ENCODE measurements at places on chromosomes 5 and 9.

DNA sequence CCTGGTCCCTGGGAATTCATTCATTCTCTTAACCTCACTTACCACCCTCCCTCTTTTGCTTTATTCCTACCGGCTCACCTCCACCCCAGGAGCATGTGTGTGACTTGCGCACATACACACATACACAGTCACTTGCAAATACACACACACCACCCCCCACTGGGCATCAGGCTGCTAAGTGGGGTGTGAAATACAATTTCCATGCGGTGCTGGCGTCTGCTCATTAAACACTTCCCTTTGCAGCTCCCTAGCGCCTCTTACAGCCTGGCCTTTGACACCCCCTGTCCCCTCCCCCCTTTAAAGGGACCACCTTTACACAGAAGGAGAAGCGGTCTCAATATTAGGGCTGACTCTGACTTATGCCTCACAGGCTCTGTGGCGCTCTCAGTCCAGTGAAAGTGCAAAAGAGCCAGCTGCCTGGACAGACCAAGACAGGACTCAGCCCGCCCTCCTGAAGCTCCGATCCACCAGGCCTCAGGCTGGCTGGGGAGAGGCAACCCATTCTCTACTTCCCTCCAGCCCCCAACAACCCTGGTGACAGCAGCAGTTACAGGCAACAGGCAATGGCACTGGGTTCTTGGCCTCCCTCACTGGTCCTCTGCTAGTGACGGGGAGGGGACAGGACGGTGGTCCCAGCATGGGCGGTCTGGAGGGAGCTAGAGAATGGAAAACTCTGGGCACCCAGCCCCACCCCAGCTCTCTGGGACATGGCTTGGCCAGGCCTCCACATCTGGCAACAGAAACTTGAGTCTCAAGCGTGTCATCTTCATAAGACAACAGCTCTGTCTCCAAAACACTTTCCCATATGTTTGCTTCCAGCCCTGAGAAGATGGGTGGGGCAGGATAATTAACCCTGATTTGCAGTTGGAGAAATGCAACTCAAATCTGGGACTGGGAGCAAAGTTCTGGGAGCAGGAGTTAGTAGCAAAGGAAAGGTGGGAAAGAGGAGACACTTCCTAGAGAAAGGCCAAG lies 12.0 kb downstream of the ENHO start:
- DNase-seq: no peak

- no peak for DNase-seq
Observed at GRCh38 chr5:14225173-14225834, 82.2 kb downstream of the TRIO start.

DNA sequence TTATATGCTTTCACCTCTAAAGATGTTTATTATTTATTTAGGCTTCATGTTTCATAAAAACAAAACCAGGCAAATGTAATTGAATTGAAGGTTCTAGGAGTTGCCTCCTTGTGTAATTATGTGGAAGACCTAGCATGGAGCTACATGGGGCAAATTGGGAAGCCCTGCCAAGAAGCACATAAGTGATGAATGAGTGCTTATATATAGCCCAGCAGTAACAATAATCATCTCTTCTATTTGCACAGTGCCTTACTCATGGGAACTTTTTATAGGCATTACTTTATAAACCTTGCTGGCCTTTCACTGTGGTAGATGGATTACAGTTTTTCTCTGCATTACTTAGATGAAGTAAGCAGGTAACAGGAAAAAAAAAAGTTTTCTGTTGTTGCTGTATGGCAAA lies 40.0 kb upstream of the GRAMD2B start:
- no peak for DNase-seq

- DNase-seq: no peak
Observed at GRCh38 chr5:45411971-45412612, 284.1 kb downstream of the HCN1 start.

DNA sequence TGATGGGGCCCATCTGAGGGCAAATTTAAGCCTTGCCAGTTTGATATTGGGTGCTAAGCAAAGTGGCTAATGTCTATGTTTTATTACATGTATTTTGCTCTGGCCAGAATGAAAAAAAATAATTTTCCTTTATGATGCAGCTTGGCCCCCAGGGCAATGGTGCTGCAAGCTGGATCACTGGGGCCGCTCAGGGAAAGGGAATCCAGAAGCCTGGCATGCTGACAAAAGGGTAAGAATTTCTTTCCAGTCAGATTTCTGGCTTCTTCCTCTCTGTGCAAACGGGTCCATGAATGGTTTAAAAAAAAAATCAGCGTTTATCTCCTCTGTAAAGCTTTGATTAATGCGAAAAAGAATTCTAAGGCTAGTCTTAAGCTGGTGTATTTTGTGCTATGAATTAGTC lies 138.4 kb downstream of the MAPKAP1 start:
- DNase-seq: no peak

DNA sequence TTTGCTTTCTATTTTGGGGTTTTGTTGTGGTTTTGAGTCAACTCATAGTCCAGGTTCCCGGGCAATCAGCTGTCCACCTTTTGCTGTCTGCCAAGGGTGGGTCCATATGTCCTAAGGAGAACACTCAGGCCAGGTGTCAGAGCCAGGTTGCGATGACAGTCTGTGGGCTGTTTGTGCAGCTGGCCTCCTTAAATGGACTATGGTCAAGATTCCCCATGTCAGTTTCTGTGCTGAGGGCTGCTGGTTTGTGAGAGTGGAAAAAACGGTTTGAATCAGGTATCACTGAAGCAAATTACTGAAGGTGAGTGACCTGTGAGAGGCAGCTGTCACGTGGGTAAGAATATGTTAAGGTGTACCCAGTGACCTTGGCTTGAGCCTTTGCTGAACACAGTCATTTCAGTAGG lies 33.0 kb downstream of the SNX30 start:
- DNase-seq: no peak

- DNase-seq: no peak
Observed at GRCh38 chr5:14057289-14057688, 85.9 kb upstream of the TRIO start.

GRCh38 chr5:82593481-82593880 lies 315.3 kb upstream of the RPS23 start:
- no peak for DNase-seq

DNA sequence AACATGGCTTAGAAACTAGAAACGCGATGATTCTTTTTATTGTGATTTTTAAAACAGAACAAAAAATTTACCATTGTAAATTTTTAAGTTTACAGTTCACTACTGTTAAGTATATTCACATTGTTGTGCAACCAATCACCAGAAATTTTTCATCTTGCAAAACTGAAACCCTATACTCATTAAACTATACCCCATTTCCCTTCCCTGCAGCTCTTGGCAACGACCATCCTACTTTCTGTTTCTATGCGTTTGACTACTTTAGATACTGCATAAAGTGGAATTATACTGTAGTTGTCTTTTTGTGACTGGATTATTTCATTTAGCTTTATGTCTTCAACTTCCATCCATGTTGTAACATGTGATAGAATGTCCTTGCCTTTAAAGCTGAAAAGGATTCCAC lies 52.5 kb downstream of the SPOCK1 start:
- no peak for DNase-seq

DNA sequence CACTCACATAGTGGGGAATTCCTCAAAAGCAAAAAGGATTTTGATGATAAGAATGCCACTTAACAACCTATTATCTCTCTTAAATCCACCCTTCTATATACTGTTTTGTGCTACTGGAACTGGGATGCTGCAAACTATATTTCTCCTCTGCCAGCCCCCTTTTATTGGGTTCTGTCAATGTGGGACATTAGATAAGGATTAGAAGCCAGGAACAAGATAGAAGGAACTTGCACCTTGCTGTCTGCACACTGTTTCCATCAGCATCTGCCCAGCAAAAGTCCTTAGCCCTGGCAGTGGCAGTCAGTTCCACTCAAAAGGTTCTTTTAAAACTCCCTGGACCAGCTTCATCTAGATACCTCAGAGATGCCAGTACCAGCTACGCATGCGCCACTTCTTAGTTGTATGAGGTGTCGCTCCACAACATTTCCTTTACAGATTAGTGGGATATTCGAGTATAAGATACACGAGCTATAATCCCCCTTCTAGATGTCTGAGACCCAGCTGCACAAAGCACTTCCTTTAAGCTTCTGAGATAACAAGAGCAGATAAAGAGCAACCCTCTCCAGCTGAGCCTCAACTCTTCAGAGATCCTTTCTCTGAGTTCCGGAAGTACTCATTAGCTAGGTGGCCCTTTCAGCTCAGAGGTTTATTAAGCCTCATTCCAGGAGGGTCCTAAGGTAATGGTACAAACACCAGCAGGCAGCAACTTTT lies 45.3 kb downstream of the CERT1 start:
- no peak for DNase-seq

DNA sequence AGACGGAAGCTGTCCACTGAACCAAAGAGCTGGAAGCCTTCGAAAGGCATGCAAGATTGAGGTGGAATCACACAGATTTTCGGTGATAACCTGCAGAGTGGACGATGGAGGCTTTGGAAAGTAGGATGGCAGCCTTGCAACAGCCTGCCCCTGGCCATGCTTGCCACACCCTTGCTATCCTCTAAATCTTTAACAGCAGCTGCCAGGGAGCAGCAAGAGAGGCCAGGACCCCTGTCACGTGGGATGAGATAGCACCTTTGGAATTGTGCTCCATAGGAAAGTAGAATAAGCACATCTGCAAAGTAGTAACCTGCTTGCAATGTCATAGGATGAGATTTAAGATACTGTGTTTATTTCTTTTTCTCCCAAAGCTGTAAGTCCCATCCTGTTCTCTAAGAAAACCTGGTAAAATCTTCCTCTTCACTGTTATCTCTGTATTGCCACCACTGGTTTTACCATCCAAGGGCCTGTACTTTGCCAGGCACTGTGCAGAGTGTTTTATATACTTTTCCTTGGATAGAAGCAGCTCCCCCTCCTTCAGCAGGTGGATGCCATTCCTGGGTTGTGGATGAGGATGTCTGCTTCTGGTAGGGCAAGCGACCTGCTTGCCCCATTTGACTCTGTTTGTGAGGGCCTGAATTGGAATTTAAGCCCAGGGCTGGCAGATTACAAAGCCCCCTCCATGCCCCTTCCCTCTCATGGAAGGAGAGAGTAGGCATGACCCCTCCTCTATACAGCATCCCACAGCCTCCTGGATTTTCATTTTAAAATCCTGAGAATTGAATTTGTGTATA lies 10.1 kb downstream of the TRIO start:
- DNase-seq: no peak

DNA sequence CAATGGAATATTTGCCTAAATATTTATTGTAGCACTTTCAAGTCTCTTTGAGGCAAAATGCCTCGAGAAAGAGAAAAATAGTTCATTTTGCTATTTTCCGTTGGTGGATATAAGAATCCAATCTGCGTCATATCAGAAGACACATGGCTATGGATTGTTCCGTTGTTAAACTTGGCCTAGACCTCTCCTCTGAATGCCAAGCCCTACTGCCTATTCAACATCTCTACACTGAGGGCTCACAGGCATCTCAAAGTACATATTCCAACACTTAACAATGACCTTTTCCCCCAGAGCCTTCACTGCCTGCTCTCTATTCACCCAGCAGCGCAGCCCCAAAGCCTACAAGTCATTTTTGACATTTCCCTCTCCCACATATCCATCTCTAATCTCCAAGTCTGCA lies 350.1 kb downstream of the GLIS3 start:
- DNase-seq: no peak

DNA sequence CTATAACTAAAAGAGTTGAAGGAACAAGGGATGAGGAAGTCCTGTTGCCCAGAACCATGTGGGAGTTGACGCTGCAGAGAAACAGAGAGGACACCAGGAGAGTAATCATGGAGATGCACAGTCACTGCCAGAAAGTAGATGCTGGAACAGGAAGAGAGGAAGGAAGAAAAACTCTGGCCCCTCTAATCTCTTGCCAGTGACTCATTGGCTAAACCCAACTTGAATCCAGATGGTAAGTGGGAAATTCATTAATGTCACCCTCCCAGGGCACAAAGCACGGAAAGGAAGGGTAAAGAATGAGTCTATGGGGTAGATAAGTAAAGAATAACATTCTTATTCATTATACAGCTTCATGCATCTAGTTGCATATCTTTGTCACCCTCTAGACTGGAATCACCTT lies 631.9 kb downstream of the PRELID2 start:
- DNase-seq: no peak

DNA sequence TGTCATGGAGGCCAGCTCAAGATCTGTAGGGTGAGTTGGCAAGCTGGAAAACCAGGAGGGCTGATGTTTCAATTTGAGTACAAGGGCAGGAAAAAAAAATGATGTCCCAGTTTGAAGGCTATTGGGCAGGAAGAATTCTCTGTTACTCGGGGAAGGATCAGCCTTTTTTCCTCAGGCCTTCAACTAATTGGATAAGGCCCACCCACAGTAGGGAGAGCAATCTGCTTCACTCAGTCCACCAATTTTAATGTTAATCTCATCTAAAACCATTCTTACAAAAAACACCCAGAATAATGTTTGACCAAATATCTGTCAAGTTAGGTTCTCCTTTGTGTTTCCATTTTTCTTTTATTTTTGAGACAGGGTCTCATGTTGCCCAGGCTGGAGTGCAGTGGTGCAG lies 382.4 kb downstream of the ARRDC3 start:
- no peak for DNase-seq

GRCh38 chr9:13351778-13352386 lies 72.4 kb upstream of the MPDZ start:
- DNase-seq: no peak

- DNase-seq: no peak
Observed at GRCh38 chr5:148458036-148458888, 74.5 kb downstream of the FBXO38 start.

GRCh38 chr5:78109891-78110324 lies 184.6 kb downstream of the AP3B1 start:
- DNase-seq: no peak

DNA sequence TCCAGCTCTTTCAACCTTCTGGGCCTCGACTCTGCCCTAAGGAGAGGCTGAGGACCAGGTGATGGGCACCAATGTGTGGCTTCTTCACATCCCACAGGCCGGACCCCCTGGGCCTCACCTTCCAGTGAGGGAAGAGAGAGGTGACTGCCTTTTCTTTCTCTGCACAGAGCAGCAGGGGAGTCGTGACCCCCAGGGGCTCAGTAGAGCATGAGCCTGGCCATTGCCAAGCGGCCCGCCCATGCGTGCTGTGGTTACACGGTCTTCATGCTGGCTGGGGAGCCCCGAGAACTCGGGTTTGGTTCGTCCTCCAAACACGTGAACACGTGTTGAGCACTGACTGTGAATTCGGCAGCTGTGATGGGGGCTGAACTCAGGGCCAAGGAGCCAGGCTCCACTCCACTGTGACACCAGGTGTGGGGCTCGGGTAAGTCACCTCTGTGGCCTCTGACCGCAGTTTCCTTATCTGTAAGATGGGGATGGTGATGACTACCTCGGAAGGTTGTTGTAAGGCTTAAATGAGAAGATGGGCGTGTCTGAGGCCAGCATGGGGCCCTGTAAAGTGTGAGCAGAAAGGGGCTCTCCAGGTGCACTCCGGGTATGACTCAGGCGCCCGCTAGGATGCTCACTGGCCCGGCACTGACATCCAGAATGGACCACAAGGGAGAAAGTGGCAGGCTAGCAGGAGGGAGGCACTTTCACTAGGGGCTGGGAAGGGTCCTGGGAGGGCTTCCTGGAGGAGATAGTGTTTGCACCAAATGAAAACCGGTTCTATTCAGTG lies 13.4 kb upstream of the GRHPR start:
- DNase-seq: peak; percentile 61

GRCh38 chr5:149301744-149302380 lies 30.2 kb downstream of the AFAP1L1 start:
- DNase-seq: no peak

- DNase-seq: no peak
Observed at GRCh38 chr5:72855821-72856220, 39.4 kb downstream of the TNPO1 start.
